ENCODE measurements at places on chromosomes 1 and 21.

DNA sequence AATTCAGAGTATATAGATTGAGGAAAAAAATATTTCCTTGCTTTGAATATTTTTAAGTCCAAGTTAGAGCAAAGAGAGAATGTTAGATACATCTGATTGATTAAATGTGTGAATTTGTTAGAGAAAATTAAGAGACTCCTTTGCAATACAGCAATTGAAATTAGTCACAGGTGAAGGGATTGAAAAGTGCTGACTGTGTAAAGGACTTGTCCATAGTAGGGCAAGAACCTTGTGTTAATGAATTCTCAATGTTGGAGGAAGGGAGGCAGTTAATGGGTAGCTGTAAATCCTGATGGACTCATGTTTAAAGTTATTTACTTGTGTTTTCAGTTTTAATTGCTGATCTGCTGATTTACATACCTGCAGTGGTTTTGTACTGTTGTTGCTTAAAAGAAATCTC lies 38.6 kb downstream of the ALG6 start:
- no peak for DNase-seq

- no peak for DNase-seq
Measured at GRCh38 chr1:78483903-78484302, 6.9 kb upstream of the PTGFR start.

DNA sequence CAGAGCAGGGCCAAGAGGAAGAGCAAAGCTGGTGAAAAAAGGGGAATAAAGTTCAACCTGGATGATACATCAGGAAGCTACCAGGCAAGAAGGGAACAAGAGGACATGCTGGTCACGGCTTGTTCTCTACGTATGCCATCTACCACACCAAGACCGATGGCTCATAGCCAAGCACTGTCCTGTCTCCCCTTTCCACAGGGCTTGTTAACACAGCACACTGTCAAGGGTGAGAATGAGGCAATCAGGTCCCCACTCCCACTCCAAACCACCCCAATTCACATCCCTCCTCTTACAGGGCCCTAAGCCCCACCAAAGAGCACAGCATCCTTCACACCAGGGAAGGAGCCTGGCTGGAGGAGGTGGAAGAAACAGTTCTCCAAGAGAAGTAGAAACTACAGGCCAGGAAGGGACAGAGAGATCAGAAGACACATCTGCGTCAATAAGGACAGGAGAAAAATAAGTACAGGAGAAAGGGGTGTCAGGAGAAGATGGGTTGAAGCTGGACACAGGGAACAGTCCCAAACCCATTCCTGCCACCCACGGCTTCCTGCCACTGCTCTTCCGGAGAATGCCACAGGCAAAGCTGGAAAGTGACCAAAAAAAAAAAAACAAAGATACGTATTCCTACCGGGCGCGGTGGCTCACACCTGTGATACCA lies 923 bp upstream of the SHC1 start:
- peak; percentile 58 for DNase-seq

DNA sequence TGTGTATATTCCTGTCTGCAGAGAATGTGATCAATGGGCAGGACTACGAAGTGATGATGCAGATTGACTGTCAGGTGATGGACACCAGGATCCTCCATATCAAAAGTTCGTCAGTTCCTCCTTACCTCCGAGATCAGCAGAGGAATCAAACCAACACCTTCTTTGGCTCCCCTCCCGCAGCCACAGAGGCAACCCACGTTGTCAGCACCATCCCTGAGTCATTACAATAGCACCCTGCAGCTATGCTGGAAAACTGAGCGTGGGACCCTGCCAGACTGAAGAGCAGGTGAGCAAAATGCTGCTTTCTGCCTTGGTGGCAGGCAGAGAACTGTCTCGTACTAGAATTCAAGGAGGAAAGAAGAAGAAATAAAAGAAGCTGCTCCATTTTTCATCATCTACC lies 65.2 kb downstream of the OLFML2B start:
- no peak for DNase-seq

GRCh38 chr1:205942631-205943159 lies 561 bp downstream of the SLC26A9 start:
- DNase-seq: no peak

- peak; percentile 64 for DNase-seq
Measured at GRCh38 chr1:100038660-100039287, 69.0 kb downstream of the SLC35A3 start.

GRCh38 chr1:58446368-58446767 lies 100.2 kb downstream of the OMA1 start:
- no peak for DNase-seq

GRCh38 chr1:201639391-201639790 lies 100.5 kb downstream of the NAV1 start:
- no peak for DNase-seq

DNA sequence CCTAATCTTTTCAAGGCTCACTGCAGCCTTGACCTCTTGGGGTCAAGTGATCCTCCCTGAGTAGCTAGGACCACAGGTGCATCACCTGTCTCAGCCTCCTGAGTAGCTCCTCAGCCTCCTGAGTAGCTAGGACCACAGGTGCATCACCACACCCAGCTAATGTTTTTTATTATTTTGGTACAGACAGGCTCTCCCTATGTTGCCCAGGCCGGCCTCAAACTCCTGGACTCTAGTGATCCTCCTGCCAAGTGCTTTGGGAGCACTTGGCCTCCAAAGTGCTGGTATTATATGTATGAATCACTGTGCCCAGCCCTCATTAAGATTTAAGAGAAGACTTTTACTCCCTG lies 58.5 kb upstream of the S1PR1 start:
- no peak for DNase-seq

- no peak for DNase-seq
Measured at GRCh38 chr1:43809097-43809673, 101.8 kb downstream of the ST3GAL3 start.

DNA sequence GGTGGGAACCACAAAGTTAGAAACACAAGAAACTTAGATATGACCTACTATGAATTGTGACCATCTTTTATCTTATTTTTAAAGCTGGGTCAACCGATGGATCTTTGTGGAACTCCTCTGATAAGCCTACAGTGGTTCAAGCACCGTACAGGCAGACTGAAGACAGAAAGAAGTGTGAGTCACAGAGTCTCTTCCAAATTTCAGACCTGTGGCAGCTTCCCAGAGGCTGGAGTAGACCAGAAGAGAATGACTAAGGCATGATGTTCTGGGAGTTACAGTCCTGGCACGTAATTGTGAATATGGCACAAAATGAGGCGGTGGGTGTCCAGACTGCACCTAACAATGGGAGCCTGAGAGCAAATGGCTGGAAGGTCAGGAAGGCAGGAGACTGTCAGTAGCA lies 70.0 kb downstream of the LMO4 start:
- DNase-seq: no peak

DNA sequence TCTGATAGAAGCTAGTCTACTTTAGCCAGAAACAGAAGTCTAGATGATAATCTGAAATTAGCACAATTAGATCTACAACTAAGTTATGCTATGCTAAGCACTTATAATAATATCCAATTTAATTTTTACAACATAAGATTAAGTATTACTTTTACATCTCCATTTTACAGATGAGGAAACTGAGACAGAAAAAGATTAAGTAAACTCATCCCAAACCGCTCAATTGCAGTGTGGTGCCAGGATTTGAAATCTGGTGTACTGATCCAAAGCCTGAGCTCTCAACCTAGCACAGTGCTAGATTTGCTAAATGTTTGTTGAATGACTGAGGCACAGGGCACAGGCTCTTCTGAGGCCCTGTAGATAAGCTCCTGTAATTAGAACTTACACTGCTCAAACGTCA lies 13.8 kb downstream of the KNCN start:
- DNase-seq: no peak

DNA sequence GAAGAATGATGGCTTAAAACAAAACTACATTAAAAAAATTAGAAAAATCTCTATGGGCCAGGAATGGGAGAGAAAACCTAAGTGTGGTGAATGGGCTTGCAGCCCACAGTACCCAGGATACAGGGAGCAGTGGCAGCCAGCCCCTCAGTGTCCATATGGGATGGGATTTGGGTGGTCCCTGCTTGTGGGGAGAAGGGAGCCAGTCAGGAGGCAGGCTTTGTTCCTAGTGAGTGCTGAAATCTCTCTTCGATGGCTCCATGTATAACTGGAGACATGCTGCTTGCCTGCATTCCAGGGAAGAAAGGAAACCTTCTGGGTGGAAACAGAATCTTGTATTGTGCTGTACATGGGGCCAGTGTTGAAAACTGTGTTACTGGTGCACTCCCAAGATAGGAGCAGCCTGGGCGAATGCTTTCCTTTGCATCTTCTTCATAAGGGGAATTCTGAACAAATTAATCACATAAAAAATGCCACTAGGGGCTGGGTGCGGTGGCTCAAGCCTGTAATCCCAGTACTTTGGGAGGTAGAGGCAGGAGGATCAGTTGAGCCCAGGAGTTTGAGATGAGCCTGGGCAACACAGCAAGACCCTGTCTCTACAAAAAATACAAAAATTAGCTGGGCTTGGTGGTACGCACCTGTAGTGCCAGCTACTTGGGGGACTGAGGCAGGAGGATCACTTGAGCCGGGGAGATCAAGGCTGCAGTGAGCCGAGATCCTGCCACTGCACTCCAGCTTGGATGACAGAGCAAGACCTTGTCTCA lies 36.0 kb downstream of the PTPRU start:
- DNase-seq: no peak

- DNase-seq: no peak
Measured at GRCh38 chr1:27302612-27303011, 19.4 kb upstream of the TMEM222 start.

DNA sequence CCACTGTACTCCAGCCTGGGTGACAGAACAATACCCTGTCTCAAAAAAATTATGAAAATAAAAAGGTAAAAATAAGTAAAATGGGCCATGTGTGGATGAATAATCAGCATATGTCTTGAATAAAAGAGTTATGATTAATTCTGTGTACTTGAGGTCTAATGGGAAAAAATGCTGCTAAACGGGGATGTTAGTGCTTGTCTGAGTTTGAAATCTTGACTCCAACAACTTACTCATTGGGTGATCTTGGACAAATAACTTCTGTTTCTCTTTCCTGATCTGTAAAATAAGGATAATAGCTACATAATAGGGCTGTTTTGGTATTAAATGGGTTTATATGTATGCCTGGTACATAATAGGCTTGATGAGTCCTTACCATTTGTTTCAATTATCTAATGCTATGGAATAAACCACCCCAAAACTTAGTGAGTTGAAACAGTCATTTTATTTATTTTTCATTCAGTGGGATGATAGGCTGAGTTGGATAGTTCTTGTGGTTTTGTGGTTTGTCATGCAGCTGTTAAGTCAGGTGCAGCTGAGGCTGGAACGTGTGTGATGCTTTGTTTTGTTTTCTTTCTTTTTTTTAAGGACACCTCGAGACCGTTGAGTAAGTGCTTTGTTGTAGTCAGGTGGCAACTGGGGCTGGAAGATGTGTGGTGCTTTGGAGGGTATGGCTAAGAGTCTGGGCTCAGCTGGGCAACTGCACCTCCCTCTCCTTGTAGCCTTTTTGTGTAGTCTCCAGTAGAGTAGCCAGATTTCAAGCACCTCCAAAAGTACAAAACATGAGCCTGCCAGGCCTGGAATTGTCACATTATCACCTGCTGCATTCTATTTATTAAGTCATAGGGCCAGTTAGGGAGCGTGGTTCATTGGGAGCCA lies 4.9 kb downstream of the MDM4 start:
- DNase-seq: no peak

- DNase-seq: no peak
Measured at GRCh38 chr1:221440658-221441057, 301.2 kb downstream of the DUSP10 start.

GRCh38 chr1:192538407-192539296 lies 36.9 kb upstream of the RGS1 start:
- DNase-seq: no peak

GRCh38 chr21:38037416-38037815 lies 121.2 kb upstream of the KCNJ6 start:
- DNase-seq: peak; percentile 29

DNA sequence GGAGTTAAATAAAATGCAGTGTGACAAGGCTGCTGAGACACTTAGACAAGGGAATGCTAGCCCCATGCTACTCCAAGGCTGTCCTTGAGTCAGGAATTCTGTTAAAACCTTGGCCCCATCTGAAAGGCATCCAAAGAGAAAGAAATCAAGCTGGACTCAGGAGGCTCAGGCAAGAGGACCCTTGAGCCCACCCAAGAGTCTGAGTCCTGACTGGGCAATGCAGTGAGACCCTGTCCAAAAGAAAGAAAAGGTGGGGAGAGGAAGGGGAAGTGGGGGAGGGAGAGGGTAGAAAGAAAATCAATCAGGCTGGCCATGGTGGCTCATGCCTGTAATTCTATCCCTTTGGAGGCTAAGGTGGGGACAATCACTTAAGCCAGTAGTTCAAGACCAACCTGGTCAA lies 26.7 kb downstream of the CLSTN1 start:
- no peak for DNase-seq

DNA sequence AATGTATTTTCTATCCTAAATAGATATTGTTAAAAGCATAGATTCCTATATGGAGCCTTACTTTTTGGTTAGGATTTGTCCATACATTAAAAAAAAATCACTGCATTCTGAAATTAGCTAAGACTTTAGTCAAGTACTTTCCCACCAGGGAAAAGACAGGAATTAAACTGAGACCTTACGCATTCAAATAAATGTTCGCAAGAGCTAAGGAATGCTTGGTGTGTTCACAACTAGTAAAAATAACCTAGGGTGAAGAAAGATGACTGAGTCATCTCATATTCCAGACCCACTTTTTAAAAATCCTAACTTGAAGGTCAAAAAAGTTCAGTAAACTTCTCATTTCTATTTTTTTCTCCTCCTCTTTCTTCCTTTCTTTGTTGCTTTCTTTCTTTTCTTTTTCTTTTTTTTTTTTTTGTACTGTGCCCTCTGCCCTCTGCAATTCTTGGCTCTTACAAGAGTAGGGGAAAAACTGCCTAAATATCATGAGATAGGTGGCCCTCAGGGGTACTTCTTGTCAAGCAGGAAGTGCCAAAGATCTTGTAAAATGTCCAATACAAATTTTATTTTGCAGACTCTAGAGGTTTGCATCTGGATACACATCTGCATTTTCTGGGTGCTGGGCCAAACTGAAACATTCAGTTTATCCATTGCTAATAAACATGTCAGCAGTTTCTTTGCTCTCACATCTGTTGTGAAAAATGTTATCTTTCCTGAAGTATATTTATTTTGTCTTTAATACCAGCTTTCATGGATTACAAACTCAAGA lies 121.4 kb upstream of the GORAB start:
- no peak for DNase-seq

GRCh38 chr1:229133811-229134210 lies 137.1 kb upstream of the RAB4A start:
- DNase-seq: no peak

DNA sequence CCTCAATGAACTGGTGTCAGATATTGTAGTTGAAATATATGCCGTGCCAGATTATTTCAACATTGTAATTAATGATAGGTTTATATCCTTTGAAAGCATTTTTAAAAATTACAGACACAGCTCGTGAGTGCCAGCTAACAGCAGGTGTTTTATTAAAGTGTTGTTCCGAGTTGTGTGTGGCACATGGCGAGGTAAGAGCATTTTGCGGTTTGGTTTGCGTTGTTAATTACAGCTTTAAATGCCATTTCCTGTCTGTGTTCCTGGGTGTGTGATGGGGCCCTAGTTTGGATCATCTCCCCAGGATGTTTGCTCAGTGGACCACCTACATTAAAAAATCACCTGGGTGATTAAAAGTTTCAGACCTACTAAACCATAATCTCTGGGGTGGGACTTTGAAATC lies 97.4 kb downstream of the PRDM2 start:
- DNase-seq: no peak

GRCh38 chr1:15836772-15837669 lies 10.5 kb upstream of the SPEN start:
- DNase-seq: no peak

Measured in SJSA1 (cell line).